ENCODE measurements at places on chromosomes 2 and 18. TPM values are rescaled to one million over a fixed set of nuclear protein-coding genes. Genes with fewer than 3 reads are reported as not detected.

Gene EN1
- 2.0 TPM for total RNA-seq

DNA sequence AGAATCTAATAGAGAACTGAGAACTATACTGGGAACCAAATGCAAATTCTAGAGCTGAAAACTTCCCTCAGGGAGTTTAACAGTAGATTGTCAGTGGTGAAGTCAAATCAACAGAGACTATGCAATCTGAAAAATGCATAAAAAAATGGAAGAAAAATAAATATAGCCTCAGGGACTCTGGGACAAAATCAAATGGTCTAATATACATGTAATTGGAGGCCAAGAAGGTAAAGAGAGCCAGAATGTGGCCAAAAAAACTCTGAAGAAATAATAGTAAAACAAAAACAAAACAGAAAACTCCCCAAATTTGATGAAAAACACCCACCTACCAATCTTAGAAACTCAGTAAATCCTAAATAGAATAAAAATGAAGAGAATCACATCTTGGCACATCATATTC lies 16.5 kb downstream of the DNAJC27 start:
- no peak overlapping the region for H3K27ac ChIP-seq
- DNase-seq: no peak
- no peaks in the 10 kb centered on the region for H3K4me1 ChIP-seq
- no peaks in the 10 kb centered on the region for H3K27me3 ChIP-seq
- H3K36me3 ChIP-seq: peaks cover 52% of the 10 kb centered on the region

- H3K4me1 ChIP-seq: peaks cover 7% of the 10 kb centered on the region
- H3K27ac ChIP-seq: peak overlapping the region; percentile 4
- no peaks in the 10 kb centered on the region for H3K27me3 ChIP-seq
- no peaks in the 10 kb centered on the region for H3K36me3 ChIP-seq
Observed at GRCh38 chr2:219441451-219442255, 7.0 kb downstream of the SPEG start.

- DNase-seq: no peak
- H3K36me3 ChIP-seq: no peaks in the 10 kb centered on the region
- no peak overlapping the region for H3K4me3 ChIP-seq
- peaks cover 11% of the 10 kb centered on the region for H3K27me3 ChIP-seq
- no peak overlapping the region for H3K27ac ChIP-seq
Observed at GRCh38 chr2:175431101-175431946, 249.8 kb upstream of the ATP5MC3 start.

Gene MAPRE3
- total RNA-seq: 29.8 TPM

Gene TTC21B
- 20.8 TPM for total RNA-seq

GRCh38 chr2:240602266-240603050 lies 15.9 kb downstream of the CAPN10 start:
- H3K4me1 ChIP-seq: peaks cover 4% of the 10 kb centered on the region
- H3K27ac ChIP-seq: no peak overlapping the region

Gene IL1RN
- total RNA-seq: not detected

Gene PROKR1
- total RNA-seq: 0.18 TPM

Gene E2F6
- total RNA-seq: 21.9 TPM

Gene ANKRD30B
- total RNA-seq: not detected

GRCh38 chr18:44959013-44959412 lies 278.3 kb downstream of the SETBP1 start:
- no peaks in the 10 kb centered on the region for H3K36me3 ChIP-seq
- DNase-seq: no peak
- no peaks in the 10 kb centered on the region for H3K4me1 ChIP-seq
- no peak overlapping the region for H3K4me3 ChIP-seq
- no peaks in the 10 kb centered on the region for H3K27me3 ChIP-seq

GRCh38 chr18:62198259-62198658 lies 11.2 kb downstream of the RELCH start:
- H3K4me3 ChIP-seq: no peak overlapping the region
- no peak for DNase-seq
- no peaks in the 10 kb centered on the region for H3K27me3 ChIP-seq
- H3K36me3 ChIP-seq: no peaks in the 10 kb centered on the region
- H3K27ac ChIP-seq: no peak overlapping the region

Gene TRIM43
- total RNA-seq: not detected

Gene SCN9A
- 8.5 TPM for total RNA-seq

GRCh38 chr2:23445450-23445868 lies 60.5 kb downstream of the KLHL29 start:
- H3K27ac ChIP-seq: no peak overlapping the region
- H3K4me3 ChIP-seq: no peak overlapping the region
- DNase-seq: no peak
- H3K4me1 ChIP-seq: no peaks in the 10 kb centered on the region
- no peaks in the 10 kb centered on the region for H3K36me3 ChIP-seq

DNA sequence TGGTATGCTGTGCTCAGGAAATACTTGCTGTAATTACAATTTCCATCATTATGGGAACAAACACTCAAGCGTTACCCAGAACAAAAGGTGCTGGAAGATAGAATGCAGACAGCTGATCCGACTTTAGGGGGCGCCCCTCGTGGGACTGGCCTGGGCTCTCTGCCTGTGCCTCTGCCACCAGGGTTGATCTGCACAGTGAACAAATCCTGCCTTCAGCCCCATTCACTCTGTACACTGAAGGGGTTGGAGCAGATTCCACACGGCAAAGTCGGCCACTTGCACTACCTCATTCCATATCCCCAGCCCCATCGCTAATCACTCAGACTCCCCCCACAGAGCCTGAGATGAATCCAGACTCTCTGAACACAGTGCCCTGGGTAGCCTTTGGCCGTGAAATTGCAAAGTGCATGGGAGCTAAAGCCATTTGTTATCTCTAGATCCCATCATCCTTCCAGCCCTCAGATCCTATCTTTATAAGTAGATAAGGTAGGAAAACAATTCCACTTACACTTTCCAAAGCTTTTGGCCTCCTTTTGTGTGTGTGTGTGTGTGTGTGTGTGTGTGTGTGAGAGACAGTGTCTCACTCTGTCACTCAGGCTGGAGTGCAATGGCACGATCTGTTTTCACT lies 69.3 kb downstream of the INPP5D start:
- no peaks in the 10 kb centered on the region for H3K4me1 ChIP-seq
- H3K27ac ChIP-seq: no peak overlapping the region
- no peak overlapping the region for H3K4me3 ChIP-seq

GRCh38 chr2:224263571-224264043 lies 138.3 kb downstream of the FAM124B start:
- no peaks in the 10 kb centered on the region for H3K4me1 ChIP-seq
- H3K27me3 ChIP-seq: no peaks in the 10 kb centered on the region
- no peak overlapping the region for H3K4me3 ChIP-seq

Gene FOXD4L1
- 0.20 TPM for total RNA-seq

GRCh38 chr18:4751523-4751922 lies 296.4 kb upstream of the DLGAP1 start:
- no peak for DNase-seq
- H3K4me1 ChIP-seq: no peaks in the 10 kb centered on the region
- no peaks in the 10 kb centered on the region for H3K36me3 ChIP-seq
- H3K4me3 ChIP-seq: no peak overlapping the region
- H3K27me3 ChIP-seq: no peaks in the 10 kb centered on the region

Gene REG3G
- total RNA-seq: 0.22 TPM

- H3K36me3 ChIP-seq: no peaks in the 10 kb centered on the region
- H3K27ac ChIP-seq: no peak overlapping the region
- no peak for DNase-seq
- H3K27me3 ChIP-seq: no peaks in the 10 kb centered on the region
- H3K4me3 ChIP-seq: no peak overlapping the region
Observed at GRCh38 chr2:170917219-170917913, 11.7 kb upstream of the GORASP2 start.

- no peaks in the 10 kb centered on the region for H3K36me3 ChIP-seq
- no peak overlapping the region for H3K27ac ChIP-seq
- no peak for DNase-seq
- H3K27me3 ChIP-seq: no peaks in the 10 kb centered on the region
Observed at GRCh38 chr2:168427451-168427850, 28.6 kb upstream of the CERS6 start.
